Activated effector memory CD4-positive, alpha-beta T cell treated with anti-CD3 and anti-CD28 coated beads, Interleukin-2, amount 50 U/mL, for 16 hours (primary cell): ENCODE measurements at places on chromosomes 7 and 10.

DNA sequence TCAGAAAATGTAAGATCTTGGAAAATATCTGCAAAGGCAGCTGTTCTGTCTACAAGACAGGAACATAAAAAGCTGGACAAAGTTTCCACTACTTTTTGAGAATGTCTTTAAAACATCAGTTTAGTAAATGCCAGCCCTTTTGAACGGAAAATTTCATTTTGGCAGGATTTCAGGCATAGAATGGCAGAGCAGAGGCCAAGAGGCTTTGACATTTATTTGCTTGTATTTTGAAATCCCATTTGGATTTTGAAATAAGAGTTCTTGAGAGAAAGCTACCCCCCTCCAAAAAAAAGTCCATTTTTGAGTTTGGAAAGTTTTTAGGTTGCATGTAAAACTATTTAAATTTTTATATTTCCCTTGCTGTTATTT lies 3.1 kb upstream of the ETV1 start:
- no peak for DNase-seq

- peak; percentile 82 for DNase-seq
Observed at GRCh38 chr7:130929896-130930659, 196.1 kb upstream of the KLF14 start.

- peak; percentile 68 for DNase-seq
Observed at GRCh38 chr10:89332123-89332633, 4.4 kb downstream of the IFIT3 start.

- DNase-seq = no peak
Observed at GRCh38 chr10:73819513-73820093, 8.2 kb upstream of the NDST2 start.

DNA sequence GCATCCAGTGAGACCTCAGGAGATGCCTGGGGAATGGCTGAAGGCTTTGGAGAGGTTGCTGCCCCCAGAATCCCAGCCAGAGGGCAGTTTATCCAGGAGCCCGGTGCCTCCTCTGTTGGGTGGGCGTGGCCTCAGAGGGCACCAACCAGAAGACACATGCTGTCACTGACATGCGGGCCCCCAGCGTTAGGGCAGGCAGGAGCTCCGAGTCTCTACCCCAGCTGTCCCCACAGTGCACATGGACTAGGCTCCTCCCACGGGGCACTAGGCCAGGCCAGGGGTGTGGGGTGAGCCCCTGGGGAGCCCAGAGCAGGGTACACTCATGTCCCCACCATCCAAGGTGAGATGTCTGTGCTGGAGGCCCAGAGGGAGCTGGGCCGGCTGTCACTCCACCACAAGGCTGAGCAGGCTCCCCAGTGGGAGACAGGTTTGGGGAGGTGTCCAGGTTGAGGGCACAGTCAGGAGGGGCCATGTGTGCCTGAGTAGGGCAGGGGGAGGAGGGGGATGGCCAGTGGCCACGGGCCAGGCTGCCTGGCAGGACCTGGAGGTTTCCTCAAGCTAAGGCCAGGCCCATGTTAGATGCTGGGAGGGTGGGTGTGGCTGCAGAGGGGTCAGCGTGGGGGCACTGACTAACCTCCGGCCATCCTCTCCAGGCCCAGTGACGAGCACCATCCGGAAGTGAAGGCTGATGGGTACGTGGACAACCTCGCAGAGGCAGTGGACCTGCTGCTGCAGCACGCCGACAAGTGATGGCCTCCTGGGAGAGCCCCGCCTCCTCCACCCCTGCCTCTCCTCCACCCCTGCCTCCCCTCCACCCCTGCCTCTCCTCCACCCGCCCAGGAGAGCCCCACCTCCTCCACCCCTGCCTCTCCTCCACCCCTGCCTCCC lies 131.3 kb downstream of the FAM53B start:
- DNase-seq = peak; percentile 72

DNA sequence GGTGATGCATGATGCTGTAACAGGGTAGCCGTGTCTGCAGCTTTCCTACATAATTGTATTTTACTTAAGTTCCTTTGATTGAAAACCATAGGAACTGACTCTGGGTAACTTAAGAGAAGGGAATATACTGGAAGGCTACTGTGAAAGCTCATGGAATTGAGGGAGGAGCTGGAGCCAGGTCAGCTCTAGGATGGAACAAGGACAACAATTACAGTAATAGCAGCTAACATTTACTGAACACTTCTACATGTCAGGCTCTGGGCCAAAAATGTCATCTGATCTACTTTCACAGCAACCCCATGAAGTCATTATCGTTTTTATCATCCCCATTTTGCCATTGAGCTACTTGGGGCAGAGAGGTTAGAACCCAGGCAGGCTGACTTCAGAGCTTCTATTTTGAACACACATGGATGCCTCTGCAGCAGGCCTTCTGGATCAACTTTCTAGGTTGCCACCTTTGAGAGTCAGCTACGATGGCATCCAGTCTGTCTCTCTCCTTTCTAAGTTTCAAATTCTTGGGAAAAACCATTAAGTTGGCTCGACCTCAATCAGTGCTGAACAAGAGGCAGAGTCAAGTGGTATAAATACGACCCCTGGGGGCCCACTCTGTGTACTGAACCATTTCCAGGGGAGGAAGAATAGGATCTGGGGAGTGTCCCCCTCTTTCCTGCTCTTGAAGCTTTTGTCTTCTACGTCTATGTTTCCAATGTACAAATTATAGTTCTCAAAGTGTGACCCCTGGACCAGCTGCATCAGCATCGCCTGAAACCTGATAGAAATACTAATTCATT lies 272.3 kb upstream of the PLPP4 start:
- no peak for DNase-seq

DNA sequence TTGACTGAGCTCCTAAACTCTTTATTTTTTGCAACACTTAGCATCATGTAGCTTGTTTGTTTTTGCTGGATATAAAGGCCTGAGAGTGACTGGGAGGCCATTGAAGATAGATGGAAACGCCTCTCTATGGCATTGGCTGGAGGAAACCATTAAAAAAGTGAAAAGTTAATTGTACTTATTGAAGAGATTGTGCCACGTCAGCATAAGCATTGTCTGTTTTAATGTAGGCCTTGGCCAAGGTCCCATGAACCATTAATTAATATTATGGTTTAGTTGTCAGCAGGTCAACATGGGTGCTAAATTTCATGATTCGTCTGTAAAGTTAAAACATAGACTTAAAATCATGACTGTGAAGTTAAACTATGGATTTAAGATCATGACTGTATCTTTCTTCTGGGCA lies 178.6 kb downstream of the GATA3 start:
- DNase-seq = no peak

DNA sequence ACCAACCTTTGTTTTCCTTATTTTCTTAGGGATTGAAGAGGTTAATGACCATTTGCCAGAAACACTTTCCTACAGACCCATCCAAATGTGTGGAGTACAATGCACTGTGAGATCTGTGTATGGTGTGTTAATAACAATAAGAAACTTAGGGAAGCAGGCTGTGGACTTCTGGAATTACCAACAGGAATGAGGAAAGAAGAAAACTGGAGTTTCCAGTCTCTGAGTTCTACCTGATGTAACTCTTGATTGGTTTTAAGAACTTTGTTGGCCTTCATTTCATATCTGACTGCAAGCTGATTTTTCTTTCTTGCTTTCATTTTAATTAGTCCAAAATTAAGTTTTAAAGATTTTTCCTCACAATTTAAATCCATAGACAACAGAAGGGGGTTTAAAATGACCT lies 43.5 kb downstream of the PRPF18 start:
- DNase-seq = no peak

DNA sequence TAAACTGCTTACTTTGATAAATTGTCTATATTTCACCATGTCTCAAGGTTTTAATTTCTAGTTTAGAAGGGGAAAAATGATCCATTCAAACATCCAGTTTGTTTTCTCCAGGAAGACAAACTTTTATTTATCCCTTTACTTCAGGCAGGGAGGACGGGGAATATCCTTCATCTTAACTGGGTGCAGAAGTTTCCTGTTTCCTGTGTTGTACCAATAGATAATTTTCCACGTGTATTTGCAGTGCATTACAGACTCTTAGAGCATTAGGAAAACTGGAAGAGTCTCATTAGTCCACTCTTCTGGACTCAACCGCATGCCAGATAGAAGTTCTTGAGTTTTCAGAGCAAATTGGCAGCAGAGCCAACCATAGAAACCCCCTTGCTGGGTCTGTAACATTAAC lies 39.4 kb upstream of the PIP4K2A start:
- no peak for DNase-seq

GRCh38 chr10:8544057-8544380 lies 489.5 kb downstream of the GATA3 start:
- DNase-seq = no peak

DNA sequence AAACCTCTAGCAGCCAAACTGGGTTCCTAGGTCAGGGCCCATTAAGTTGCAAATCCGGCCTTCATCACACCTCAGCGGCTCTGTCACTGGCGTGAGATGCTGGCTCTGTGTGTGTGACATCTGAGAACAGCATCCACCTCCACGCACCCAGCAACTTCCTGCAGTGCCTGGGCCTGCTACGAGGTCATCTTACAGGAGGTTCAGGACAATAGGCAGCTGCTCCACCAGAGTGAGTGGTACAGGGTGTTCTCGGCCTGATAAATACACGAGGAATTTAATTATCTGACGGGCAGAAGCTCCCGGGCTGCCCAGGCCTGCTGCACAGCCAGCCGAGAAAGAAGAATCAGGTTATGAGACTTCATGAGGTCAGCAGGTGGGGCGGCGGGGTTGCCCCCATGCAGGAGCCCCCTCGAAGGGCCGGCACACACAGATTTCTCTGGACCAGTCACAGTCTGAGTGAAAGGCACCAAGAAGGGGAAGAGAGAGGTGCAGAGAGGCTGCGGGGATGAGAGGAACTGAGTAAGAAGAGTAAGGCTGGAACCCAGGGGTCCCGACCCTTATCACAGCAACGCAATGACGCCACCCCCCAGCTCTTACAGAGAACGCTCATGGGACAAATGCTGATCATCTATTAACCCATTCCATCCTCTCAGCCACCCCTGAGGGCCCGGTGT lies 49.3 kb downstream of the CALML3 start:
- DNase-seq = peak; percentile 50

DNA sequence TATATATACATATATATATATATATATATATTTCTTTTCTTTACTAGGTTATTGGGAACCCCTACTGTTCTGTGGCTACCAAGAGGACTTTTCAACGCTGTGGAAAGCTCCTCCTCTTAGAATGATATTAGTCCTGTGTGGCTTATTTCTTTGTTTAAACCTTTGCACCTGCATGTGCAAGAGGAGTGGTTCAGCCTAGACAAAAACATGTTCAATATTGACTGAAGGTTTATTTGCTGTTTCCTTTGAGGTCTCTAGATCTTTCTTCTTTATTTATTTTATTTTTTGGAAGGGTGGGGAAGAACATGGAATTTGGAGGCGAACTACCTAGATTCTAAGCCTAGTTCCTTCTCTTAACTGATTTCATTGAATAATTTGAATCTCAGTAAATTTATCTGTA lies 118.1 kb downstream of the GNAT3 start:
- DNase-seq = no peak

DNA sequence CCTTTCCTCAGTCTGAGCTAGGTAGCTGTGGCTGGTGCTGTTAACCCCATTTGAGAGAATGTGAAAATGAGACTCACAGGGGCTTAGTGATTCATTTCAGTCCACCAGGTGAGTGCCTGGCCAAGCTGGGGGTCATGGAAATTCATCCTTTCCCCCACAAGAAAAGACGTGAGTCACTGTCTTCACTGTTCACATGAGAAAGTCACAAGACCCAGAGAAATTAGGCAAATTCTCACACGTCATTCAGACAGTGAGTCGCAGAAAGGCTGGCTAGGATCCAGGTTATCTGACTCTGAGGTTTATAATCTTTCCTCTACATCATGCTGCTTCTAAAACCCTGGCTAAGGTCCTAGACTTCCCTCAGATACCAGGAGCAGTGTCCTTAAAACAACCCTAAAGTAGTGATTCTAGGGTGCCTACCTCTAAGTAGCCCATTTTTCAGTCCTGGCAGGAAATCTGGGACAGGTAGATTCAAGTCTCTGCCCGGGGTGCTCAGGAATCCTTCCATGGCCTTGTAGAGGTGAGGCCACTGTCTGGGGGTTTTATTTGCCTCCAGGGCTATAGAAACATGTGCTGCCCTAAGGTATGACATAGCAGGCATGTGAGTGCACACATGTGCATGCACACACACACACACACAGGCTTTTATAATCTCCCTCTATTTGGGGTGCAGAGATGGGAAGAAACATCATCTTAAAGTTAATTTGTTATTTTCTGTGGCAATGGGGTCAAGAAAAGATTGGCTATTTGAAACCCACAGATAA lies 427.9 kb upstream of the CELF2 start:
- DNase-seq = no peak

GRCh38 chr10:131464789-131465188 lies 153.3 kb upstream of the TCERG1L start:
- DNase-seq = no peak

- no peak for DNase-seq
Observed at GRCh38 chr7:132019703-132020102, 463.3 kb upstream of the PODXL start.

DNA sequence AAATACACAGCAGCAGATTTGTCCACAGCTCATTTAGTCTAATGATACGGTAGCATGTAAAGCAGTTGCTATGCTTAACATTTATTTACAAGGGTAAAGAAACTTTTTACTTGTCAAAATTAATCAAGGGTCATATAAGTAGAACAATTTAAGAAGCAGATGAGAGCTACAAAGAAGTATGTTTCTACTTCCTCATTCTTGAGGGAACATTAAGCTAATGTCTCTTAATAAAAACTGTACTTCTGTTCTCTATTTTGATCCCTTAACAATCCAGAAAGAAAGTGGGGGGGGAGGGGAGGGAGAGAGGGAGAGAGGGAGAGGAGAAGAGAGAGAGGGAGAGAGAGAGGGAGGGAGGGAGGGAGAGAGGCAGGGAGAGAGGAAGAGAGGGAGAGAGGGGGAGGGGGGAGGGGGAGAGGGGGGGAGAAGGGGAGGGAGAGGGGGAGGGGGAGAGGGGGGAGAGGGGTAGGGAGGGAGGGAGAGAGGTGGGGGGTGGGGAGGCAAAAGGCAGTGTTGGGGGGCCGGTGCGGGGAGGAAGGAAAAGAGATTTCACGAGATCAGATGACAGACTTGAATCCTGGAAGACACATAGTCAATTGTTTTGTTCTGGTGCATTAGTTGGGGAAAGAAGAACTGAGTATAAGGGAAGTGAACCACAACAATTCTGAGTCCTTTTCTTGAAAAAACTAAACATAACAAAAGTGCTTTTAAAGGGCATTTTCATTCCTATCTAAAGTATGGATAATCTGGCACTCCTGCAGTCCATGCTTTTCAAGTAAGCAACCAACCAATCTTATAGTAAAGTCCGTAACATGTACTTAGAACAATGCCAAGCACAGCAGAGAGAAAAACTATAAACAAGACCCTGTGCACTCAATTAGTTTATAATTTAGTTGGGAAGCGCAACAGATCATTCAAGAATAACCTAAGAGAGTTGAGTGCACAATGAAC lies 128.0 kb downstream of the USP6NL start:
- DNase-seq = no peak

- DNase-seq = no peak
Observed at GRCh38 chr7:27873981-27874957, 134.3 kb downstream of the TAX1BP1 start.

DNA sequence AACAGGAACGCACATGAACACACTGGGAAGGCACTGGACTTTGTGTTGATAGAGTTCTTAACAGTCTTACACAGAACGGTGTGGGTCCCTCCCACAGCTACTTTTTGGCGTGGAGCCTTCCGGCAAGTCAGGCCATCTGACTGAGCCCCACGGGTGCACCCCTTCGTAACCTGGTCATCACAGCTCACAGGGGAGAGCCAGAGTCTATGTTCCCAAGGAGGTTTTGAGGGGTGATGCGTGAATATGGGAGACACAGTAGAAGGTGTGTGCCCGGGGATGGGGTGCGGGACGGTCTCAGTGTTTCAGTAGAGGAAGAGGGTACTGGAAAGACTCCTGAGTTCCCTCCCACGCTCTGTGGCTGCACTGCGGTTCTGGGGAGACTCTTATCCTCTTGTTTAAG lies 291.7 kb downstream of the DNAJB6 start:
- no peak for DNase-seq
